ENCODE measurements at places on chromosomes 16 and 17.
A peak's percentile ranks its signal among the peaks of the same experiment; 100 is the strongest.

GRCh38 chr16:81841722-81842121 lies 62.6 kb downstream of the PLCG2 start:
- DNase-seq = no peak

GRCh38 chr16:55479430-55480140 lies 587 bp downstream of the MMP2 start:
- no peak for DNase-seq

DNA sequence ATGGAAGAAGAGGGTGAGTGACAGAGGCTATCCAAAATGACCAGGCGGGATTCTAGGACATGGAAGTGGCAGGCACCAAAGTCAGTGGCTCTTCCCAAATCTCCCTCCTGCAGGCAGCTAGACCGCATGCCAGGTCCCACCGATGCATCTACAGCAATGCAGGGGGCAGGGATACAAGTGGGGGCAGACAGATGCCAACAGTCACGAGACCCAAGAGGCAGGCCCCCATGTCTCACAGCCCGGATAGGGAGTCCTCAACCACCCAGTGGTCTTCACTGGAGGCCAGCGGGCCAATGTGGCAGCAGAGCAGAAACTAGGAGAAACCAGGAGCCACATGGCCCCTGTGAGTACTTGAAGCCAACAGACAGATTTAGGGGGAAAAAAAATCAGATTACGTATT lies 20.0 kb downstream of the NPLOC4 start:
- no peak for DNase-seq

DNA sequence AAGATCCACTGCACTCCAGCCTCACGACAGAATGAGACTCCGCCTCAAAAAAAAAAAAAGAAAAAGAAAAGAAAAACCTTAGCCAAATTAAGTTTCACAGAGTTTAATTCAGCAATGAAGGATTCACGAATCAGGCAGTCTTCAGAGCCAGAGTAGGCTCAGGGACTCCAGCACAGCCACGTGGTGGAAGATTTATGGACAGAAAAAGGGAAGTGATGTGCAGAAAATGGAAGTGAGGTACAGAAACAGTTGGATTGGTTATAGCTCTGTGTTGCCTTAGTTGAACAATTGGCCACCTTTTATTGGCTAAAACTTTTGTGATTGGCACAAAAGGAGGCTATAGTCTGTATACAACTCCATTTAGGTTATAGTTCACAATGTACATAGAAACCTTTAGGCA lies 256.6 kb downstream of the HS3ST3B1 start:
- DNase-seq = no peak

- DNase-seq = no peak
Observed at GRCh38 chr17:80347536-80347935, 67.4 kb upstream of the ENDOV start.

- DNase-seq = no peak
Observed at GRCh38 chr16:54336631-54337204, 50.1 kb upstream of the IRX3 start.

GRCh38 chr17:40260528-40260927 lies 27.2 kb upstream of the CDC6 start:
- DNase-seq = no peak

- no peak for DNase-seq
Observed at GRCh38 chr17:57876866-57877237, 27.0 kb upstream of the MRPS23 start.

- no peak for DNase-seq
Observed at GRCh38 chr17:64596439-64596838, 65.7 kb downstream of the SMURF2 start.

- no peak for DNase-seq
Observed at GRCh38 chr16:80541306-80541694, 507 bp downstream of the DYNLRB2 start.

GRCh38 chr16:28003923-28004322 lies 59.6 kb downstream of the GSG1L start:
- no peak for DNase-seq

DNA sequence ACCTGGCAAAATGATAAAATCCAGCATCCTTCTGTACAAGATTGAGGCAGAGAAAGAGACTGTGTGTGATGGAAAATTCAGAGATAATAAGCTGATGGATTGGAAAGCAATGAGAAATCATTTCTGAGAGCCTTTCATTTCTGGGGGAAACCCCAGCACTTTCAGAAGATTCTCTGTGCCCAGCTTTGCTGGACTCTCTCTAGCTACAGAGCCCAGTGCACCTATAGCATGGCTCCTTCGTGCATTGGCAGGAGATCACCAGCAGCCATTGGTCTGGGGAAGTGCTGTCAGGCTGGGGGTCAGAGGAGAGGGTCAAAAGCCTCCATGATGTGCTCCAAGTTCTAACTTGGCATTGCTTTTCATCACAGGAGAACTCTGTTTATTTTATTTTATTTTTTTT lies 259.9 kb downstream of the SOX9 start:
- no peak for DNase-seq

DNA sequence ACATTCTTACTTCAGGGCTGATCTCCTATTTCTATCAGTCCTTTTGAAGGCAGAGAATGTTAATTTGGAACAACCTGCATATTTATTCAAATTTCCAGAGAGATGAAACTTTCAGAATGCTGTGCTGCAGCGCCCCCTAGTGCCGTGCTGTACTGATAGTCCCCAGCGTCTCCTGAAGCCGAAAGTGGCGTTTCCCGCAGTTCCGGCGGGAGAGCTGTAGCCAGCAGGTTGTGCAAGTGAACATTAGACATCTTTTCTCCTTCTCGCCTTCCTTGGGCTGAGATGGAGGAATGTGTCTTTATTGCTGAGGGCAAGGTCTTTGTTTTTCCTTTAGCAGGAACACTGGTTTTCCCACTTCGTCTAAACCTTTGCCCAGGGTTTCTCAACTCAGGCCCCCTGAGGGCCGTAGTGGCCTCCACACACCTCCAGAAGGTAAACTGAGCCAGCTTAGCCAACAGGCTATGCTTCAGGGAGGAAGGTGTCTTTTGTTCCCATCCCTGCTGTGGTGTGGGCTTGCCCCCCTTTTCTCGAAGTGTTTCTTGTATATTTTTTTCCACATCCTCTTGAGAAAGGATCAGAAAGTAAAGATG lies 26.4 kb downstream of the USP10 start:
- peak; percentile 74 for DNase-seq

DNA sequence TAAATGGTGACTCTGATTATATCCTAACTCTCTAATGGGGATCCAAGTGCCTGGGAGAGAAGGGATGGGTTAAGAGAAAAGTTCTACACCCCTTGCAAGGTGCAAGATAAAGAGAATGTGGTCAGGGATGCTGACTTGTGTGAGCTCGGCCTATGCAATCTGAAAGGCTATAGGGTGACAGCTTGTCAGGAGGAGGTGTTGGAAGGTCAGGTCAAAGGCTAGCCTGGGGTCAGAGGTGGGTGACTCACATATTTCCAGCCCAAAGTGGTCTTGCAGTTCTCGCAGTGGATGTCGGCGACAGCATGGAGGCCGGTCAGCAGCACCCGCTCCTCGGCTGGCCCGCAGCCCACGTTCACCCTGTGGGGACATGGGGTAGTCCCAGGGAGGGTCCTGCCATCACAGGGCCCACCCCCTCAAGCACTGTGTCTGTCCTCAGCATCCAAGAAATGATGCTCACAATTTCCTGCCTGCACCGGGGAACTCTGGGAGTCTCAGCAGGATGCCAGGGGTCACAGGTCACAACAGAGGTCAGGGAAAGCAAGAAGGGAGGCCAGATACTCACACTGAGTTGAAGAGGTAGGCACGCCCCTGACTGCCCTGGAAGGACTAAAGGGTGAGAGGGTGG lies 1.4 kb downstream of the YPEL3 start:
- no peak for DNase-seq

- no peak for DNase-seq
Observed at GRCh38 chr16:23566724-23567123, 9.2 kb downstream of the UBFD1 start.

DNA sequence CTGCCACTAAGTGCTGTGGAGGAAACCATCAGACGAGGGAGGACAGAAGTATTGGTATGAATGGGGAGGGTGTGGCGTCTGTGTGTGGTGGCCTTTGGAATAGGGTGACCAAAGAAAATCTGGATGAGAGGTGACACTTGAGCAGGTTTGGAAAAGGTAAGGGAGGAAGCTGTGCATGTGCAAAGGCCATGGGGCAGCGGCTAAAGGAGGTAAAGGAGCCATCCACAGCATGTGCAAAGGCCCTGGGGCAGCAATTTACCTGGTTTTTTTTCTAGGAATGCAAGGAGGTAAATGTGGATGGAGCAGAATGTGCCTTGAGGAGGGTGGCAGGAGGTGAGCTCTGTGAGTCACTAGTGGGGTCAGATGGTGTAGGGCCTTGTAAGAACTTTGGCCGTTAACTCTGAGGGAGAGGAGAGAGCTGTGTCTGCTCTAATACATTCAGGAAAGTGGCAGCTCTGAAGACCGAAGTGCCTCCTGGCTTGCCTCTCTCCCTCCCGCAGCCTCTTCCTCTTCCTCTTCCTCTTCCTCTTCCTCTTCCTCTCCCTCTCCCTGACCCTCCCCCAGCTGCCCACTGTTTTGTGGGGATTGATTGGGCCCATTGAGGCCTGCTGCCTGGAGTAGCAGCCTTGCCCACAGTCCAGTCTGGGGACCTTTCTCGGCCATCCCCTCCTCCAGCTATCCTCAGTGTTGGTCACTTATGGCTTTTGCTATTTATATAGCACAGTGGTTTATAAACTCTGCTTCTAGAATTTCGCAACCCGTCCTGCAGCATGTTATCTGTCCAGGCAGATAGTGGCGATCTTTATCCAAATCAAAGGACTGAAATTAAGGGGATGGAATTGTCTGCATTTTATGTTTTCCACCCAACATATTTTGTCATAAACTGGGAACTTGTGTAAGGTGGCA lies 38.7 kb downstream of the CMIP start:
- DNase-seq = no peak

- DNase-seq = no peak
Observed at GRCh38 chr16:55955424-55955823, 80.3 kb upstream of the CES5A start.

DNA sequence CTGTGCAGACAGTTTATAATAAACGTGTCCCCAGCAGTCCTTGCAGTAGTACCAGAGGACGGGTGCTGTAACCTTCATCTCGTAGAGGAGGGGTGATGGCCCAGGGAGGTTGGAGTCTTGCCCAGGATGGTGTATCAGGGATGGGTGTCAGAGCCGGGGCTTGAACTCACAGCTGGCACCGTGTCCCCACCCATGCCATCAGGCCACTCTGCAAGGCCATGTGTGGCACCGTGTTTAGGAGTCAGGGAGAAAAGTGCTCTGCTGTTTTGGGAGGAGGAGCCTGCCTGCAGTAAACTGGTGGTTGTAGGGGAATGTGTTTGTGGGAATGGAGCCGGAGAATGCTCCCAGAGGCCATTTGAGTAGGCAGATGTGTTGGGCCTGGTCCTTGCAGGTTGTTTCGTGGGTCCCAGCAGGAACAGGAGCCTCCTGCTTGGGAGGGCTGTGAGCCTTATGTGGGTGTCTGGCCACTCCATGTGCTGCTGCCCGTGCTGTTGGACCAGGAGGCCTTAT lies 1.7 kb downstream of the ADORA2B start:
- DNase-seq = no peak

GRCh38 chr17:16516594-16517051 lies 24.6 kb upstream of the LRRC75A start:
- DNase-seq = peak; percentile 76

Data from fibroblast of skin of scalp (primary cell).